ENCODE measurements at places on chromosomes 11 and 22.
A peak's percentile ranks its signal among the peaks of the same experiment; 100 is the strongest.

- no peak for DNase-seq
These were observed 101.0 kb downstream of the RASSF10 start for GRCh38 chr11:13110145-13110544.

DNA sequence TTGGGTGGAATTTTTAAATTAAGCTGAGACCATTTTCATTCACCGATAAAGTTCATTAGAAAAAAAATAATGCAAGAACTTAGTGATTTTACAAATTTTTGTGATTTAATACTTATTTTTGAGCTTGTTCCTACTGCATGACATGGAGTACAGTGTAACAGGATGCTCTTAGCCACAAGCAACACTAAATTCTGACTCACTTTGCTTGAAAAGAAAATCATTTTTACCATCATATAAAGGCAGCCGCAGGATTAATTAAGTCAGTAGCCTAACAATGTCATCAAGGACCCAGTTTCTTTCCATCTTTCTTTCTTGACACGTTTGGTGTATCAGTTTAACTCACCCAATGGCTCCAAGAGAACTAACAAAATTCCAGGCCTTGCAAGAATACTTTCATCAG, 540.3 kb upstream of the LUZP2 start:
- no peak for DNase-seq

- DNase-seq = no peak
These were observed 16.4 kb upstream of the OR6M1 start for GRCh38 chr11:123822599-123822998.

GRCh38 chr11:129643031-129643721, 172.5 kb upstream of the TMEM45B start:
- no peak for DNase-seq

- DNase-seq = peak; percentile 65
These were observed 29.8 kb downstream of the SREBF2 start for GRCh38 chr22:41862530-41863266.

All from activated CD4-positive, alpha-beta T cell treated with anti-CD3 and anti-CD28 coated beads for 4 hours (primary cell).